ACHN (cell line): ENCODE measurements at places on chromosomes 2 and 18.
A peak's percentile ranks its signal among the peaks of the same experiment; 100 is the strongest.

DNA sequence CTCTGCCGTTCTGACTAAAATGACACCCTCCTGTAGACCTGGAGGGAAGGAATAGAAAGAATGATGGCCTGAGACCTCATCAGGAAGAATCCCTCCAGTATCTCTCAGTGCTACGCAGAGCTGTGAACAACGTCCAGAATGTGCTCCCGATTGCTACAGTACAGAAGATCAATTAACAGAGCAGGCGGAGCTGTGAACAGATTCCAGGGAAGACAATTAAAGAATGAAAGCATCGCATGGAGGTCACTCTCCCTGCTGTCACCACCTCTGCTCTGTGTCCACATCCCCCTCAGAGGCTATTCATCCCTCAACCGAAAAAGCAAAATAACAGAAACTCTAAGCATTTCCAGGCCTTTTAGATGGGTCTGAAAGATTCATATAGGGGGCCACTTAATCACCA is 481.0 kb downstream of the EIPR1 start:
- no peak for DNase-seq

- DNase-seq: no peak
Measured at GRCh38 chr2:131010566-131010965, 82.7 kb downstream of the FAM168B start.

GRCh38 chr2:19865151-19865550 is 36.6 kb downstream of the TTC32 start:
- DNase-seq: peak; percentile 9

DNA sequence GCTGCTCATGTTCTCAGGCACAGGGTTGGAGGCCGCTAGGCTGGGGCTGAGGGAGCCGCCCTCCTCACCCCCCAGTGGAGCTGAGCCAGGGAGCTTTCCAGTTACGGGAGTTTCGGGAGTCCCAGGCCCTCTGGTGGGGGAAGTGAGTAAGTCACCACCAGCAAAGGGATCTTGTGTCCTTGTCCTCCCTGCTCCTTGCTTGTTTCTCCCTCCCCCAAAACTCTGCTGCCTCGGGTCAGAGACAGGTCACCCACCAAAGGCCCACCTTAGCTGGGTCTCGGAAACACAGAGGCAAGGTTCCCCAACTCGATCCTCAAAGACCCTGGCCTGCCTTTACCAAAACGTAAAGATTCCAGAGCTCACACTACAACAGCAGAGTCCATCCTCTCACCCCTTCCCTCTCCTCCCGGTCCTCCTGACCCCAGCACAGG is 60.5 kb upstream of the POMC start:
- DNase-seq: peak; percentile 86

DNA sequence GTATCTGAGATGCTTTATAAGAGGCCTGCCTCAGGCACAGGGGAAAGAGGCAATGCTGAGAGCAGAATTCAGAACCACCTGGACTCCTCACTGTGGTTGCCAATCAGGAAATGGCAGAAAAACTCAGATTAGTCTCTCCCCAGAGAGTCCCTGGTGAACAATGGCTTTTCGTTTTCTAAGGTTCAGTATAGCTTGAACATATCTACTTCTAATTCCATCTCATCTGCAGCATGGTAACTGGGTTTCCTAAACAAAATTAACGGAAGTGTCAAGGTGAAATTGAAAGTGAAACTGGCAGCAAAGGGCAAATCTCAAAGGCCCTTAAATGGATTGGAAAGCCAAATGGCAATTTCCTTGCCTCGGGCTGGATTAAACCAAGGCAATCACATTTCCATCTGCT is 480.2 kb upstream of the ACVR2A start:
- peak; percentile 41 for DNase-seq

- DNase-seq: no peak
Measured at GRCh38 chr2:220341014-220341413, 713.6 kb downstream of the SLC4A3 start.
